ENCODE measurements at places on chromosomes 13 and 19.

DNA sequence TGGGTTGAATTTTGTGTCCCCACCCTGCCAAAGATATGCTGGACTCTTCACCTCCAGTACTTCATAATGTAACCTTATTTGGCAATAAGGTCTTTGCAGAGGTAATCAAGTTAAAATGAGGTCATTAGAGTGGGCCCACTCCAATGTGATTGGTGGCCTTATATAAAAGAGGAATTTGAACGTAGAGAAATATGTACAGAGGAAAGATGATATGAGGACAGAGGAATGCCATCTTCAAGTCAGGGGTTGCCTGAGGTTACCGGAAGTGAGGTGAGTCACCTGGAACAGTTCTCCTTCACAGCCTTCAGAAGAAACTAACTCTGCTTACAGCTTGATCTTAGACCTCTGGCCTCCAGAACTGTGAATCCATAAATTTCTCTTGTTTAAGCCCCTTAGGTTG lies 69.9 kb downstream of the GPC5 start:
- no peak for DNase-seq

DNA sequence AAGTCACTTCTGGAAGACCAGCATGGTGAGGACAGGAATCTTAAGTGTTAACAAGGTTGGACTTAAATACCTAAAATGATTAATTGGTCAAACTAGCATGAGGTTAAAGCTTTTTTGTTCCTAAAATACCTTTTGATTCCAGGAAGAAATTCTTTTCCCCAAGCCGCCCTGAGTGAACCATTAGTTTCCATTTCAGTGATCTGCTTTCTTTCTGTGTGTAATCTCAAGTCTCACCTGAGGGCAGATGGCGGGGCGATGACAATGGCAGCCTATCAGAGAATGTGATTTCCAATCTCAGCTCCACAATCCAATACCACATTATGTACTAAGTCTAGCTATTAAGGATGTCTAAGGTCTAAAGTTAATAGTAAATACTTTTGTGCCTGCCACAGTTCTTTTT lies 390.9 kb upstream of the SGCG start:
- no peak for DNase-seq

DNA sequence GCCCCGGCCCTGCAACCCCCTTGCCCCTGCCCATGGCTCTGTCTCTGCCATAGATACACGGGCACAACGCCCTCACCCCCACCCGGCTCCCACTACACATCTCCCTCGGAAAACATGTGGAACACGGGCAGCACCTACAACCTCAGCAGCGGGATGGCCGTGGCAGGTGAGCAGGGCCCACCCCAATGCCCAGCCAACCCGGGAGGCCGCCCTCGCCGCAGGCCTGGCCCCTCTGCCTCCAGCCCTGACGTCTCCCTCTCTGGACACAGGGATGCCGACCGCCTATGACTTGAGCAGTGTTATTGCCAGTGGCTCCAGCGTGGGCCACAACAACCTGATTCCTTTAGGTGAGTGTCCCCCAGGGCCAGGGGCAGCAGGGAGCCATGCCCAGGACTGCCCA lies 7.7 kb downstream of the YIPF2 start:
- no peak for DNase-seq

GRCh38 chr19:10946958-10947657 lies 13.7 kb upstream of the SMARCA4 start:
- DNase-seq: no peak

GRCh38 chr19:406135-406781 lies 2.7 kb downstream of the C2CD4C start:
- DNase-seq: no peak

Data from NCI-H1436 treated with DMSO at 0.1 percent for 48 hours (cell line).